ENCODE measurements at places on chromosomes 16 and 17. TPM values are rescaled to one million over a fixed set of nuclear protein-coding genes. Genes with fewer than 3 reads are reported as not detected.

The SLFN11 gene
- 26.6 TPM for total RNA-seq

The BPTF gene
- 85.2 TPM for total RNA-seq

GRCh38 chr17:70078549-70078948, 3.5 kb downstream of the KCNJ16 start:
- no peak for DNase-seq

DNA sequence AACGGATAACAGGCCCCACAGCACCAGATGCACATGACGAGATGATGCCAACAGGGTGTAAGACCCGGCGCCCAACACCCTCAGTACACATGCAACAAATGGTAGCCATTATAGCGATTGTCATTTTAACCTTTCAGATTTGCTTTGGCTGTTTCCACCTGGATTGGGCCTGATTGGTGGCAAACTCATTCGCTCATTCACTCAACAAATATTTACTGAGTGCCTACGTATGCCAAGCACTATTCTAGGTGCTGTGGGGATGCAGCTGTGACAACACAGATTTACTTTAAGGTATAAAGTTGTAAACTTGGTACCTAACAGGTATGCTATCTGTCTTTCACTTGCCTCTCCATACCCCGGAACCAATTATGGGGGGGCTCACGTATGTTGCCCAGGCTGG, 66.8 kb downstream of the SRCIN1 start:
- no peak for DNase-seq

DNA sequence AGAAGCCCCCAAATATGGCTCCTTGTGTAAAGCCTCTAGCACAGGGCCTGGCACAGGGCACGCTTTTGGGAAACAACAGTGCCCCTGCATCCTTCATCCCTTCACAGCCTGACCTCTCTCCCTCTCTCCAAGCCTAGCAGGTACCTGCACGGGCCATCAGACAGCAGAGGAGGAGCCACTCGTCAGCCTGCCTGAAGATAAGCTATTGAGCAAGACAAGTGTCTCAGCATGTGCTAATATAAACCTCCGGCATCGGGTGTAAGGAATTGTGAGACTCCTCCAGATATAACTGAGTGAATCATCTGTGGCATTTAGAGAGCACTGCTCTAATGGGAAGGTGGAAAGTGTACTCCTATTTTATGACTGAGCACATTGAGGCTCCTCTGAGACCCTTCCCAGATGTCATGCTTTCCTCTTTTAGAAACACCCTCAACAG, 38.3 kb downstream of the TBX4 start:
- no peak for DNase-seq
